ENCODE measurements at places on chromosomes 4 and X. TPM values are rescaled to one million over a fixed set of nuclear protein-coding genes. Genes with fewer than 3 reads are reported as not detected.

CT45A1 gene
- polyA plus RNA-seq, result not detected

H2BW2 gene
- polyA plus RNA-seq, result not detected

TCP11X2 gene
- polyA plus RNA-seq, result not detected

GAGE12E gene
- not detected for polyA plus RNA-seq

TSPAN5 gene
- polyA plus RNA-seq, result 2.0 TPM

SLC9A6 gene
- 6.0 TPM for polyA plus RNA-seq

MAGEE1 gene
- 1.8 TPM for polyA plus RNA-seq

CXCL11 gene
- polyA plus RNA-seq, result not detected

FOXR2 gene
- not detected for polyA plus RNA-seq

F11 gene
- not detected for polyA plus RNA-seq

NHS gene
- 2.0 TPM for polyA plus RNA-seq

IGSF1 gene
- 0.30 TPM for polyA plus RNA-seq

XG gene
- polyA plus RNA-seq, result 0.08 TPM

TCEAL6 gene
- 0.16 TPM for polyA plus RNA-seq

SPANXA1 gene
- not detected for polyA plus RNA-seq

FAM241A gene
- 1.2 TPM for polyA plus RNA-seq

ELOVL6 gene
- polyA plus RNA-seq, result 4.2 TPM

MMRN1 gene
- 4.5 TPM for polyA plus RNA-seq

ZNF630 gene
- 1.2 TPM for polyA plus RNA-seq

BEND2 gene
- not detected for polyA plus RNA-seq
